Stimulated activated CD4-positive, alpha-beta T cell treated with anti-CD3 and anti-CD28 coated beads, Interleukin-1b, Interleukin-23, amount 100 ng/mL, for 24 hours (primary cell): ENCODE measurements at places on chromosomes 5 and 9.

GRCh38 chr5:147436596-147436995 lies 73.3 kb downstream of the DPYSL3 start:
- no peak for DNase-seq

DNA sequence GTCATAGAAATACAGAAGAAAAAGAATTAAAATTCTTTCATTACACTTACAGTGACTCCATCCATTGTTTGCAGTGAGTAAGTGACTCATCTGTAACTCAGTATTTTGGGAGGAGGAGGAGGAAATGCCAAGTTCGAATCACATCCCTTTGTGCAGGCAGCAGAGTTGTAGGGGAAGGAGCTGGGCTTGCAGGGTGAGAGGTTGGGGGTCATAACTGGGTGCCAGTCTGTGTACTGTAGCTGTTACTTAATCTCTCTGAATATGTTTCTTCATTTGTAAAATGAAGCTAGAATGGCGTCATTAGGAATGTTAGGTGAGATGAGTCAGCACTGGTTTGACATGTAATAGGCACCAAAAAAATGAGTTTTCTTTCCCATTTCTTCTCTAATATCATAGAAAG lies 235.7 kb upstream of the ADAMTSL1 start:
- no peak for DNase-seq

- DNase-seq = no peak
Measured at GRCh38 chr9:4780651-4781050, 12.1 kb upstream of the RCL1 start.

DNA sequence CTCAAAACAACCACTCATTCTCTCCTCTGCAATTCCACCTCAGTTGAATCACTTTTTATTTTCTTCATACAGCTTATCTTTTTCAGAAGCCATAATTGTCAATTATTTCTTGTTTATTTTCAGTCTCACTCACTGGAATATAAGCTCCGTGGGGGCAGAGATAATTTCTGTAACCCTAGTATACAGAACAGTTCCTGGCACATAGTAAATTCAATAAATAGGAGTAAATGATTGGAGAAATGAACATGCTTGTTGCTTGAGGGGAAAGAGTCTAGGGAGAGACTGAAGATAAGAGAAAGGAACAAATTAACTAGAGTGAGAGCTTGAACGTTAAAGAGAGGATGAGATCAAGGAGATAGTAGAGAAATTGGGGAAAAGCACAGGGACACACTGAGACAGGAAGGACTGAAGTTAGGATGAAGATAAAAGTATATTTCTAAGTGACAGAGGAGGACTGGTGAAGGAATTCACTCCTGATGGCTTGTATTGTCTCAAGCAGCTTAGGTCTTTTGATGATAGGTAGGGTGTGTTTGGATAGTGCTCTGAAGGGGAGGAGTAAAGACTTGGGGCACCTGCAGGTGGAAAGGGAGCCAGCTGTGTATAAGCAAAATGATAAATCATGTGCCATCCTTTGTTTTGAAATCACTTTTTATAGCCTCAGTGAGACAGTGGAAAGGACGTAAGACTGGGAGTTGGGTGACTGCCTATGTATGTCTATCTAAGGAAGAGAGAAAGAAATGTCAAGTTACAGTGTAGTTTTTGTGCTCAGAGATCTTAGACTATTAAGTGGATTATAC lies 2.2 kb downstream of the NAA35 start:
- no peak for DNase-seq
